ENCODE measurements at places on chromosomes 7 and 10.

- DNase-seq, result peak; percentile 47
Observed at GRCh38 chr10:48364659-48365405, 58.4 kb downstream of the MAPK8 start.

- DNase-seq, result no peak
Observed at GRCh38 chr7:131527456-131527855, 29.0 kb downstream of the PODXL start.

DNA sequence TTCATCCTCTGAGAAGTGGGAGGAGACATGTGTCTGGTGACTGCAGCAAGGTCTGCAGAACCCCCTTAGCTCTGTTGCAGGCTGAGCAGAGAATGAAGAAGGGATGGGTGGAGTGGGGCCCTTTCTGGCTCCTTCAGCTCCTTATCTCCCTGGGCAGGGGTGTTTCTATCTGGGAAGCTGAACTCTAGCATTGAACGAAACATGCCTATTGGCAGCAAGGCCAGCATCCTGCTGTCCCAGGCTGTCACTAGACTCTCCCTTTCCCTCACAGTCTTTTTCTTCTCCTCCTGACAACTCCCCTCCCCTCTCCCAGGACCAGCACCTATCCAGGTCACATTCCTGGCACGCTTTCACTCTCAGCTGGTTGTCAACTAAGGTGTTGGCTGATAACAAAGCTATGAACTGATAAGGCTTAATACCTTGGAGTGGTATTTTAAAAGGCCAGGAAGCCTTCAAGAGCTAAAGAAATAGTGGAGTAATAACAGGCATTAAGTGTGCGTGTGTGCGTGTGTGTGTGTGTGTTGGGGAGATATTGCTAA, 128.8 kb upstream of the FZD8 start:
- no peak for DNase-seq

DNA sequence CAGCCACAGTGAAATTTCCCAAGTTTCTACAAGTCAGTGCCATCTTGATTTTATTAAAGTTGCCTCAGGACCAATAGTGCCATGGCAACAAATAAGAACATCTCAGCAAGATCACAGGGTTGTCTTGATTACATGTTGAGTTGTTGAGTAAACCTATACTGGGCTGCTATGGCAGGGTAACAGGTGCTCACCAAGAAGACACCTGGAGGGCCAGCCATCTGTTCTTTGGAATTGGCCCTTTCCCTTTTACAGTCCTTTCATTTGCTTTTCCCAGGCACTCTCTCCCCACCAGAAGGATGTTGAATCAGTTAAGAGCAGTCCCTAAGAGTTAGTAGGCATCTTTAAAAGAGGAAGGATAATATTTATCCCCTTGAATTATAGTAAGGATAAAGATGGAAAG, 582.0 kb downstream of the TNS3 start:
- no peak for DNase-seq

DNA sequence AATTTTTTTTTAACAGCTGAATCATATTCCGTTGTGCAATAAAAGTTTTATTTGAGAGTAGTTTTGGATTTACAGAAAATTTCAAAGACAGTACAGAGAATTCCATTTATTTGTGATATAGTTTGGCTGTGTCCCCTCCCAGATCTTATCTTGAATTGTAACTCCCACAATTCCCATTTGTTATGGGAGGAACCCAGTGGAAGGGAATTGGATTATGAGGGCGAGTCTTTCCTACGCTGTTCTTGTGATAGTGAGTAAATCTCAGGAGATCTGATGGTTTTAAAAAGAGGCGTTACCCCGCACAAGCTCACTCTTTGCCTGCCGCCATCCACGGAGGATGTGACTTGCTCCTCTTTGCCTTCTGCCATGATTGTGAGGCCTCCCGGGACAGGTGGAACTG, 228.0 kb upstream of the MAGI2 start:
- DNase-seq, result no peak

- no peak for DNase-seq
Observed at GRCh38 chr7:2081526-2082135, 151.1 kb downstream of the MAD1L1 start.

- peak; percentile 28 for DNase-seq
Observed at GRCh38 chr7:137930581-137930980, 71.3 kb downstream of the CREB3L2 start.

DNA sequence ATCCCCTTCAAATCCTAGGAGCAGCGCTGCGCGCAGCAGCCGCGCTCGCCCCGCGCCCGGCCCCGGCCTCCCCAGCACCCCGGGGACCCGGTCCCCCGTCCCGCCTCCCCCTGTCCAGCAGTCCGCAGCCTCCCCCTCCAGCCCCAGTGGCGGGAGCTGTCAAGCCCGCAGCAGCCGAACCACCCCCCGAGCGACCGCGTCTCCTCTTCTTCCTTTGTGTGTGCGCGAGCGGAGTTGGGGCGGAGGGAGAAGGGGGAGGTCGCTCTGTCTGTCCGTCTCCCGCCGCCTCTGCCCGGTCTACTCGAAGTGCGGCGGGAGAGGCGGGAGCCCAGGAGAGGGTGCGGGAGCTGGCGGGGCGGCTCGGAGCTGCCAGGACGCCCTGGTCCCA, 375 bp upstream of the CHN2 start:
- no peak for DNase-seq

- no peak for DNase-seq
Observed at GRCh38 chr10:119301397-119301796, 94.0 kb downstream of the GRK5 start.

- DNase-seq, result no peak
Observed at GRCh38 chr7:64886956-64887545, 16.0 kb upstream of the ZNF273 start.

DNA sequence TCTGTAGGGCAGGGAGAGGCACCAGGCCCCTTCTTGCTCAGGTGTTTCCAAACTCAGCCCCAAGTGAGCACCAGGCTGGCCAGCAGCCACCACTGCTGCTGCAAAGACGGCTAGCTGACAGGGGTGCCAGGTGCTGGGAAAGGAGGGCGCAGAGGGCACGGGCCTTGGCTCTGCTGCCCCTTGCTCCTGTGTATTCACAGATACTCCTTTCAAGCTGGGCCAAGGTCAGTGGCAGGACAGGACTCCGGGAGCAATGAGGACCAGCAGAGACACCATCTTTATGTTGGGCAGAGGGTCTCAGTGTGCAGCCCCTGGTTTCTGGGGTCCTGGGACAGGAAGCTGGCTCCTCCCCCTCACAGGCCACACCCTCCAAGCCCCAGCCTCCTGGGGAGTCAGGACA, 110.1 kb downstream of the SMURF1 start:
- no peak for DNase-seq

GRCh38 chr7:82950436-82950835, 212.2 kb downstream of the PCLO start:
- DNase-seq, result no peak

GRCh38 chr7:77904252-77904651, 105.7 kb downstream of the PHTF2 start:
- no peak for DNase-seq
